ENCODE measurements at places on chromosomes 3 and 15. TPM values are rescaled to one million over a fixed set of nuclear protein-coding genes. Genes with fewer than 3 reads are reported as not detected.

- DNase-seq: no peak
Measured at GRCh38 chr3:27194861-27195483, 174.2 kb downstream of the NEK10 start.

GRCh38 chr3:52521881-52522650 is 11.6 kb downstream of the NT5DC2 start:
- DNase-seq: no peak

GRCh38 chr15:59691194-59691805 is 2.2 kb upstream of the BNIP2 start:
- peak; percentile 28 for DNase-seq

- DNase-seq: no peak
Measured at GRCh38 chr15:78358102-78358870, 18.1 kb downstream of the CRABP1 start.

Gene ESYT3
- polyA plus RNA-seq: 0.80 TPM

GRCh38 chr3:16522834-16523233 is 9.3 kb upstream of the RFTN1 start:
- DNase-seq: no peak

GRCh38 chr3:155369244-155369643 is 75.8 kb upstream of the STRIT1 start:
- no peak for DNase-seq

DNA sequence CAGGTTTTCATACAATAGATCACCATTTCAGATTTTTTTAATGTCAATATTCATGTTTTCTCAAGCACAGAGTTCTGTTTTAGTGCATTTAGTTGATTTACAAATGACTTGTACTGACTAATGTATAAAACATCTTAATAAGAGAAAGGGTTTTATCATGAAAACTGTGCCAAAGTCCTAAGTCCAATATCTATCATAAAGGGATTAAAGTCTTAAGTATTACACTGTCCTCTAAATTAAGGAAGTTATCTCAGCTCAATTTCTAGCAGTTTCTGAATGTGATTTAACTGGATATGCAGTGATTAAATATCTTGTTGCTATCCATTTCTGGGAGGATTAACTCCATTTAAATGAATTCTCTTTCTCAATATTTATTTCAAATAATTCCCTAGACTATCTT is 381.1 kb upstream of the CNTN4 start:
- DNase-seq: no peak

DNA sequence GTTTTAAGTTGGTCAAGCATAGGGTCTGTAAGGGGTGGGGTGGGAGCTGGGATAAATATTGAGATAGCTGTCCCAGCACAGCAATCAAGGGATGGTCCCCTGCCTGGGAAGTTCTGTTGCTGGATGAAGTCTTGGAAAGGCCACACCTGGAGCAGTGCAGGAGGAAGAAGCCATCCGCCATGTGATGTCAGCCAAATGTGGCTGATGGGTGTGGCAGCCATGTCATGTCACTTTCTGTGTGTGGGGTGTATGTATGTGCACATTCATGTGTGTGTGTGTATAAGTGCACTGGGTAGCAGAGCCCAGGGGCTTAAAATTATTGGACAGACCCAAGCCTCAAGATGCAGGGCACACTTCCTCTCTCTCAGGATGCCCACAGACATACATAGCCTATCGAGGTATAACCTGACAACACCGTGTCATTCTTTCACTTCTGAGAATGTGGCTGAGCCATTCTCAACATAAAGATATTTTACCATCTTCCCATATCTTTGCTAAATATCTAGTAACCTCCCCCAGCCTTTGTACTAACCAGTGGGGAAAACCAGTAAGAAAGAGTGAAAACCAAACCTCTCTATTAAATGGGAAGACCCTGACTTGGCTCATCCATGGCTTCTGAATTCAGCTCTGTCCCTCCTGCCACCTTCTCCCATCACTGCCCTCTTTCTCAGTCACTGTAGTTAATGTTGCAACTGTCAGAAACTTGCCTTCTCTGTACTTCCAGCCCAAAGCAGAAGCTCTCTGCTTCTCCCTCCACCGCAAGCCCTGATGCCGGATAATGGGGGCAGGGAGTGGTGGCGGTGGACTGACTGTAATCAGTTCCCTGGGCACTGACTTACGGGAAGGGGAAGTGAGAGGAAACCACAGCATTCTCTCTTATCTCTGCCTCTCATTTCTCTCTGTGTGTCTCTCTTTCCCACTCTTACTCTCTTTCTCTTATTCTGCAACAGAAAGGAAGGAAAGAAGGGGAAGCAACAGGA is 11.2 kb downstream of the TNFSF10 start:
- DNase-seq: peak; percentile 62

Gene DPPA2
- polyA plus RNA-seq: not detected

- no peak for DNase-seq
Measured at GRCh38 chr3:188156056-188156455, 2.1 kb downstream of the LPP start.

GRCh38 chr3:50913260-50913659 is 238.5 kb downstream of the DOCK3 start:
- no peak for DNase-seq

Measured in heart right ventricle (tissue), 16 donors.